ENCODE measurements at places on chromosomes 11 and 22.

DNA sequence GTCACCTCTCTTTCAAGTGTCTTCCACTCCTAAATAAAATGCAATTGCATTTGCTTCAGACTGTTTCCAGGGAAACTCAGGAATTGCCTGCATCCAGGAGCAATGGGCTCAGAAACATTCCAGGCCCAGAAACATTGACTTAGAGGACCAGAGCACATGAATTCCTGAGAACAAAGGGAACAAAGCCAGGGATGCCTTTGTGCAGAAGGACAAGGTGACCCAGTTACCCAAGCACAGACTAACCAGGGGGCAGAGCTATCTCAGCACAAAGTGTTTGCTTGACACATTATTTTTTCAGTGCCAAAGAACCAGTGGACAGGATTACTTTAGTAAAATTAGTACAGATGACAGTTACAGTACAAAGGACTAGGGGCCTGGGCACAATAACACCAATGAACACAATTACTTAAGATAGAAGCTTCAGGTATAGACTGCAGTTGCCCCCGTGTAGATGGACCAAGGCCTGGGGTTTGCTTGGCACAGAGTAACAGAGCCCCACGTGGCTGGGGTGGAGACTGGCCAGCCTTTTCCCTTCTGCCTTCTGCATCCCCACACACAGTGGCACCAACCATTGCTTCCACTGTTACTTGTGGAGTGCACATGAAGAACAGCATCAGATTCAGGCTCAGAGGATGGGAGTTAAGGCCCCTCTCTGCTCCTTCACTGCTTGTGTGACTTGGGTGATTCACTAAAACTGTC, 500.8 kb downstream of the INSC start:
- no peak for DNase-seq

GRCh38 chr11:118233377-118233776, 8.6 kb upstream of the JAML start:
- no peak for DNase-seq

GRCh38 chr22:18058371-18059093, 19.3 kb upstream of the PEX26 start:
- DNase-seq, result no peak

- DNase-seq, result no peak
These were observed 2.2 kb downstream of the TBX1 start for GRCh38 chr22:19762568-19763457.

GRCh38 chr22:49266561-49267519, 560.8 kb downstream of the BRD1 start:
- DNase-seq, result no peak

- no peak for DNase-seq
These were observed 135.4 kb downstream of the ADAMTS15 start for GRCh38 chr11:130583801-130584211.

DNA sequence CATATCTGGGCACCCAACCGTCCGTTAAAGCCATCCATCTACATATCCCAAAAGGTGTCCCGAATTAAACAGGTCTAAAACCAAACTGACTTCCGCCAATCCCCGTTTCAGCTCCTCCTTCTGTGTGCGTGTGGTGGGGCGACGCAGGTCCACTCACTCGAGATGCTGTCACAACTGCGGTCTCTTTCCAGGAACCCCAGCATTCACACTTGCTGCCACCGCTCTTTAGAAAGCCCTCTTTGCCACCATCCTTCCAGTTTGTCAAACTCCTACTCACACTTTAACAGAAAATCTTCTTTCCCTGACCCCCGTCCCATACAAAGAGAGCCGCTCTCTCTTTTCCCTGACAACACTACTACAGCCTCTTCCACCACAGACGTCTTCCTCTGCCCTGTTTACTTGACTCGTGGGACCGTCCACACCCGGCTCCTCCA, 467 bp downstream of the ESS2 start:
- no peak for DNase-seq

DNA sequence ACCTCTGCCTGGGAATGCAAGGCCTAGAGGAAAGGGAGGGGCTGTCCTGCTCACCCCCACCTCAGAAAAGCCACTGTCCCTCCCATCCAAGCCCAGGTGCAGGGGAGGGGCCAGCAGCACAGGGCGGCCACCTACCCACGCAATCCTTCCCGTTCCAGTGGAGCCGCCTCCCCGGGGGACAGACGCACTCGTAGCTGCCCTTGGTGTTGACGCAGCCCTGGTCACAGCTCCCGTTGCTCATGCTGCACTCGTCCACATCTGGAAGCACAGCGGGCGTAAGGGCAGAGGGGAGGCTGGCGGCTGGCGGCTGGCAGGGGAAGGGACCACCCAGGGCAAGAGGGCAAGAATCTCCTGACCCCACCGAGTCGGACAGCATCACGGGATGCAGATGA, 40.3 kb upstream of the TTLL12 start:
- peak; percentile 17 for DNase-seq

DNA sequence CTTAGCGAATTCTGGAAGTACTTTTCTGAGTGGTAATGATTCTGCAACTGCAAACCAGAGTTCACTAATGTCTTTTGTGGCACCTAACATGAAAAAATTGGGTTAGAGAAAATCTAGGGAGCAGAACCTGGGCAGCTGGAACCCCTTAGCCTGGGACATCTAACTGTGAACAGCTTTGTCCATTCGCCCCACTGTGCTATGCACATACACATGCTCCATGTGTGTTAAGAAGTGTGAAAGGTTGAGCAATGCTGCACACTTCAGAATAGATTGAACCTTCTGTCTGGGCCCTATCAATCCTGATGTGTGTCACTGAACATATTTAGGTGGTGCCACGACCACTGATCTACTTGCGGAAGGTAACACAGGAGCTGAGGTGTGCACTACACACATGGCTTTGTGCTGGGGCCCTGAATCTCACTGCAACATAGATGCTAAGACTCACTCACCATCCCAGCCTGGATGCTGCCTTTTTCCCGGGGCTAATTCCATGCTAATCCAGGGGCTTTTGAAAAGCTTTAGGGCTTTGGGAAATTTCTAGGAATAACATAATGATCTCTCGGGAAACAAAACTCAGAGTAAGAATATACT, 976.2 kb downstream of the NTM start:
- no peak for DNase-seq

GRCh38 chr11:47686151-47686550, 29.0 kb downstream of the AGBL2 start:
- DNase-seq, result no peak

All from astrocyte of the spinal cord (primary cell).